ENCODE measurements at places on chromosomes 12 and 14. TPM values are rescaled to one million over a fixed set of nuclear protein-coding genes. Genes with fewer than 3 reads are reported as not detected.

Gene CCDC184
- total RNA-seq = 0.22 TPM

Gene HOXC6
- not detected for total RNA-seq

Gene CLEC12A
- not detected for total RNA-seq

Gene GCH1
- total RNA-seq = 2.5 TPM

Gene TMCC3
- total RNA-seq = 11.8 TPM

Gene CEBPE
- total RNA-seq = not detected

Gene PYGL
- 85.3 TPM for total RNA-seq

Gene RAD51AP1
- total RNA-seq = 41.9 TPM

Gene MDGA2
- not detected for total RNA-seq

Gene NT5DC3
- total RNA-seq = 27.6 TPM

Gene SIRT4
- 2.4 TPM for total RNA-seq

Gene TMEM229B
- total RNA-seq = 0.33 TPM

Gene MYL2
- not detected for total RNA-seq

Gene CLEC1A
- total RNA-seq = not detected

Gene CCDC175
- total RNA-seq = not detected

Gene FZD10
- total RNA-seq = under 0.01 TPM

Gene TGM1
- 0.55 TPM for total RNA-seq

Gene CCDC177
- total RNA-seq = under 0.01 TPM

Gene TMEM116
- 11.2 TPM for total RNA-seq

Gene MFAP5
- 5.8 TPM for total RNA-seq

Gene HEBP1
- 16.1 TPM for total RNA-seq

Gene KRT6A
- not detected for total RNA-seq

Gene HOXC11
- total RNA-seq = not detected

Gene OTOGL
- under 0.01 TPM for total RNA-seq

Gene COA8
- 18.0 TPM for total RNA-seq

Gene INHBC
- total RNA-seq = not detected

Gene DPPA3
- not detected for total RNA-seq

Gene TAS2R31
- 8.2 TPM for total RNA-seq

Gene KLHL28
- total RNA-seq = 13.2 TPM

Gene TMEM120B
- total RNA-seq = 15.7 TPM

Gene P2RX2
- not detected for total RNA-seq

Gene KRT2
- total RNA-seq = not detected

Gene EFCAB11
- total RNA-seq = 12.4 TPM

Gene DLK1
- total RNA-seq = not detected

Gene LRP1-AS
- total RNA-seq = not detected

Gene OS9
- total RNA-seq = 276 TPM

Gene ZC2HC1C
- total RNA-seq = 1.8 TPM

Gene FSCB
- total RNA-seq = 0.12 TPM

Gene EML5
- 0.50 TPM for total RNA-seq

Gene IL26
- total RNA-seq = not detected

Gene OLR1
- total RNA-seq = not detected

Gene RAB15
- total RNA-seq = 2.7 TPM

Gene FGF23
- total RNA-seq = not detected

Gene GALNT6
- 37.9 TPM for total RNA-seq

Gene APEX1
- total RNA-seq = 79.0 TPM
